ENCODE measurements at places on chromosomes 3 and 15. TPM values are rescaled to one million over a fixed set of nuclear protein-coding genes. Genes with fewer than 3 reads are reported as not detected.
A peak's percentile ranks its signal among the peaks of the same experiment; 100 is the strongest.

- no peak overlapping the region for H3K27ac ChIP-seq
- H3K36me3 ChIP-seq: no peaks in the 10 kb centered on the region
- no peak for DNase-seq
- no peaks in the 10 kb centered on the region for H3K27me3 ChIP-seq
Observed at GRCh38 chr3:31456373-31456772, 76.4 kb upstream of the STT3B start.

DNA sequence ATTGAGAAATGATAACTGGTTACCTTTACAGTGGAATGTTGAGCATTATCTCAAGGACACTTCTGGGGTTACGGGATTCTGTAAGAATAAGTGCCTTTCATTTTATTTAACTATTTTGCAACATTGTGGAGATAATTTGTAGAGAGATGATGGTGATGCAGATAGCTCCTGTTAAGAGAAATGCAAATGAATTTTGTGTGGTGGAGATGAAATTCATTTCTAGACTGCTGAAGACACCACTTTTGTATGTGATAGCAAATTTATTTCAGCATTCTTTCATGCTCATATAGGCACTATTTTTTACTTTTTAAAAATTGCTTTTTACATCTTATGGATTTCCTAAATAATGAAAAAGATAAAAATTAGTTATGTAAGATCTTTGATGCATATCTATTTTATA lies 463.3 kb upstream of the CBLB start:
- H3K4me3 ChIP-seq: no peak overlapping the region
- no peak for DNase-seq
- no peaks in the 10 kb centered on the region for H3K27me3 ChIP-seq
- H3K27ac ChIP-seq: no peak overlapping the region
- no peaks in the 10 kb centered on the region for H3K36me3 ChIP-seq

SCN5A gene
- total RNA-seq: 0.68 TPM

DNA sequence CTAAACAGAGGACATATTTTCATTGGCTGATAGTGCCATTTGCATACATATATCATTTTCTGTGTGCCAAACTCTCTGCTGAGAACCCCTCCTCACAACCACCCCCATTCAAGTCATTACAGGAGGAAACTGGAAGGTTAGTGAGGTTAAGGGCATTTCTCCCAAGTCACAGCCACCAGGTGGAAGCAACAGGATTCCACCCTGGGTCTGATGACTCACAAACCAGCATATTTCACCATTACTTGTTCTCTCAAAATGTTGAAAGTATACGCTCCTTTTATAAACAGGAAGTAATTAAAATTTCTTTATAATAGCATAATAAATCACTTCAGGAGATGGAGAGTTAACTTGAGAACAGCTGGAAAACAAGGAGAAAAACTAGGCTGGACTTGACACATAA lies 398.6 kb upstream of the WNT5A start:
- H3K27me3 ChIP-seq: no peaks in the 10 kb centered on the region
- no peaks in the 10 kb centered on the region for H3K36me3 ChIP-seq
- no peak overlapping the region for H3K4me3 ChIP-seq
- no peaks in the 10 kb centered on the region for H3K4me1 ChIP-seq

DNA sequence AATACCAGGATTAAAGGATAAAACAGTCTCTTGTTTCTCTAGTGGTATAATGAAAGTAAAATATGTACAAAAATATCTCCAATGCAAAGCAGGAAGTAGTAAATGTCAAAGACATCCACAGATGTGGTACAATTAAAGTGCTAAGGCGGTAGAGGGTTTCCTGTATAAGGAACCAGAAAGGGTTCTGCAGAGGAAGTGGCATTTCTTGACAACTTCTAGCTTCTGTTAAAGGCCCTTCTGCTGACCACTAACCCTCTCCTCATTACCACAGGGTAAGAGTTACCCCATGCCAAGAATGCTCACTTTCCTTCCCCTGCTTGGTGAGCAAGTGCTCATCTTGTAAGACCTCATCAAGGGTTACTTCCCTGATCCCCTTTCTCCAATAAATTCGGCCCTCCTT lies 883.6 kb upstream of the NR2F2 start:
- H3K4me1 ChIP-seq: no peaks in the 10 kb centered on the region
- no peak overlapping the region for H3K27ac ChIP-seq
- no peak overlapping the region for H3K4me3 ChIP-seq

PLXND1 gene
- 191 TPM for total RNA-seq

FMN1 gene
- 45.2 TPM for total RNA-seq

DNA sequence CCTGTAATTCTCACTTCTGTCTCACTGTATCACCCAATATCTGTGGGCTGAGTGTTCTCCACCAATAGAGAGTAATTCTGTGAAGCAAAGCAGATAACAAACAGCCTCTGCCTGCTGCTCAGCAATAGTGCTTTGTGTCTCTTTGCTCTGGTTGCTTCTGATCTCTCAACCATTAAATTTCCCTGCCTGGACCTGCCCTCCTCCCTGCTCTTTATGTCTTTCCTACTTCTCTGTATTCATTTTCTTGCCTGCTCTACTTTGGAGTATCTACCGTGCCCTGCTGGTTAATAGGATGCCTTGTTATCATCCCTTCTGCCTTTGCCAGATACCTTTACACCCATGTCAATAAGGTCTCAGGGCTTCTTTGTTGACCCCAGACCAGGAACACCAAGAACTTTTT lies 102.9 kb upstream of the CGNL1 start:
- peaks cover 30% of the 10 kb centered on the region for H3K36me3 ChIP-seq
- H3K27me3 ChIP-seq: no peaks in the 10 kb centered on the region
- H3K27ac ChIP-seq: no peak overlapping the region
- no peak for DNase-seq
- no peaks in the 10 kb centered on the region for H3K4me1 ChIP-seq
- no peak overlapping the region for H3K4me3 ChIP-seq

- no peak for DNase-seq
- H3K27me3 ChIP-seq: no peaks in the 10 kb centered on the region
- no peaks in the 10 kb centered on the region for H3K4me1 ChIP-seq
- H3K4me3 ChIP-seq: no peak overlapping the region
- H3K27ac ChIP-seq: no peak overlapping the region
- H3K36me3 ChIP-seq: peaks cover 3% of the 10 kb centered on the region
Observed at GRCh38 chr15:34078900-34079299, 22.8 kb downstream of the EMC7 start.

SATB1 gene
- 116 TPM for total RNA-seq

DNA sequence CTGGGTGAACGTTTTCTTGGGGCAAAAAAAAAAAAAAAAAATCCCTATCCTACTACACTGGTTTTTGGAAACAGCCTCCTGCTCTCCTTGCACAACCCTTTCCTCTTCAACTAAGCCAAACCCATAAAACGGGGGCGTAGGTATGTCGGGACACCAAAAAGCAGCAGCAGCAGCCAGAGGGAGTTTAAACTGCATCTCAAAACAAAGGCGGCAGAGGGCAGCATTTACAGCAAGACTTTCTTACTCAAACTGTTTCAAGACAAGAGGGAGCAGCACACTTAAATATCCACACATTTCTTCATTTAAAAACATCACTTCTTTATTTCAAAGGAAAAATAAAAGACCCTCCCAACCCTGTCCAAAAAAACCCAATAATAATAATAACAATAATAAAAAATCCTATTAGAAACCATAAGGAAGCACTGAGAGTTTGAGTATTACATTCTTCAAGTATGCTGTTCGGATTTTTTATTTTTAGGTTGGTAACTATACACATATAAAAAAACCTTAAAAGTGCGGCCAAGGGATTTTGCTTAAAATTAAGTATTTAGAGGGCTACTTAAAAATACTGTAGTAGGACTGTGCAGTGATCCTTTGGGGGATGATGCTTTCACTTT lies 43.9 kb upstream of the PLXND1 start:
- H3K4me3 ChIP-seq: no peak overlapping the region
- peaks cover 3% of the 10 kb centered on the region for H3K4me1 ChIP-seq
- DNase-seq: peak; percentile 73
- H3K36me3 ChIP-seq: no peaks in the 10 kb centered on the region
- no peak overlapping the region for H3K27ac ChIP-seq
- H3K27me3 ChIP-seq: no peaks in the 10 kb centered on the region

COL8A1 gene
- total RNA-seq: 50.6 TPM

- no peak overlapping the region for H3K4me3 ChIP-seq
- H3K27ac ChIP-seq: no peak overlapping the region
- DNase-seq: no peak
- no peaks in the 10 kb centered on the region for H3K4me1 ChIP-seq
- no peaks in the 10 kb centered on the region for H3K27me3 ChIP-seq
Observed at GRCh38 chr3:163384383-163384782, 1693.9 kb downstream of the SI start.

SEMA3G gene
- 10.6 TPM for total RNA-seq

PRSS50 gene
- 0.46 TPM for total RNA-seq

DNA sequence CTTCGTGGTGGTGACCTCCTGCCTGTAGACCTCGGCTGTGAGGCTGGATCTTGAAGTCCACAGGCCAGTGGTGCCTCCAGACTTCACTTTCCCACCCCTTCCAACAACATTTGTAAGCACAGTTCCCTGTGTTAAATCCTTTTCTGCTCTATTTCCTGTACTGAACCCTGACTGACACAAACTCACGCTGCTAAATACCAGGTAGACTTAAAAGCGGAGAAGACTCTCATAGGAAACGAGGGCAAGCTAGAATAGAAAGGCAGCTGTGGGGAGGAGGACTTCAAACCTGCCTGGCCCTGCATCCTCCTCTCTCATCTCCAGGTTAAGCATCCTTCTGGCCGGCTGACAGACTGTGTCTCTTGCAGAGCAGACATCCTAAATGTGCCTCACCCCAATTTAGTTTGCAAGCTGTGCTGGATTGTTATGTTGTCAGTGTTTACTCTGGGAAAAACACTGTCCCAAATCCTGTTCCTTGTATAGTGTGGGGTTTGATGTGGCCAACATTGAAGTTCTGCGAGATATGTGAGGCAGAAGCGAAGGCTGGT lies 58.5 kb upstream of the LARS2 start:
- H3K36me3 ChIP-seq: no peaks in the 10 kb centered on the region
- no peak overlapping the region for H3K27ac ChIP-seq
- no peak for DNase-seq
- H3K4me3 ChIP-seq: no peak overlapping the region
- no peaks in the 10 kb centered on the region for H3K4me1 ChIP-seq

- H3K4me1 ChIP-seq: no peaks in the 10 kb centered on the region
- no peak overlapping the region for H3K4me3 ChIP-seq
- no peaks in the 10 kb centered on the region for H3K27me3 ChIP-seq
- H3K27ac ChIP-seq: peak overlapping the region; percentile 90
- DNase-seq: peak; percentile 44
Observed at GRCh38 chr15:99424978-99425656, 140.7 kb upstream of the MEF2A start.

GNAT1 gene
- total RNA-seq: not detected

HTR3E gene
- not detected for total RNA-seq

Measured in lung (tissue), 17 donors.